NCI-H774 (cell line): ENCODE measurements at places on chromosomes 2 and 18.
A peak's percentile ranks its signal among the peaks of the same experiment; 100 is the strongest.

- DNase-seq: no peak
Measured at GRCh38 chr2:74560591-74560990, 6.1 kb downstream of the DOK1 start.

DNA sequence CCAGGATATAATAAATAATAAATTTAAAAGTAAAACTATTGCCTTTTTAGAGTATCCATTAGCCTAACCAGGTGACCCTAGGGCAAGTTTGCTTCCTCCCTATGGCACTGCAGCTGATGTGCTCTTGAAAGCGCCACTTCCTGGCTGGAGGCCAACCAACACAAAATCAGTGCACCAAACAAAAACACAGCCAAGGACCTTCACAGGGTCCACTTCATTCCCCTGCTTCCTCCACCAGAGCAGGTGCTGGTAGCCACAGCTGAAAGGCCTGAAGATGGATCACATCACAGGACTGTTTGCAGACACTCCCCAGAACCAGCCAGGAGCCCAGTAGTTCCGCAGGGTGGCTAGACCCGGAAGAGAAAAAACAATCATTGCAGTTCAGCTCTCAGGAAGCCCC lies 108.8 kb downstream of the TWIST2 start:
- DNase-seq: peak; percentile 3

GRCh38 chr2:46296216-46296839 lies 879 bp upstream of the EPAS1 start:
- DNase-seq: no peak

- no peak for DNase-seq
Measured at GRCh38 chr2:119012345-119013301, 70.6 kb downstream of the MARCO start.

DNA sequence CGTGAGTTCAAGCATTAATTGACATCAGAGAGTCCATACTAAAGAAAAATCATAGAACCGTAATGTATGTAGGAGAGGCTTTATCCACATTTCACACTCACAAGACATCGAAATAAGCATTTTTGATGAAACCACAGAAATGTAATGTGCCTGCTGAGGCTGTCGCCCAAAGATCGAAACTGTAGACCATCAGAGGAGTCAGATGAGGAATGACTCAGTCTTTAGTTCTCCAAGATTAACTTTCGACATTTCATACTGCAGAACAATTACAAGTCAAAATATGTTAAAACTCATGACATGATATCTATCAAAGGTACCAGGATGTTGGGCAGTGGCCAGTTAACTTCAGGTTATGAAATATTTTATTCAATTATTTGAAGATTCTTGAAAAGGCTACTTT lies 79.6 kb downstream of the RAB31 start:
- no peak for DNase-seq

- no peak for DNase-seq
Measured at GRCh38 chr18:56804395-56804794, 153.2 kb downstream of the WDR7 start.

- no peak for DNase-seq
Measured at GRCh38 chr18:45505497-45506206, 109.6 kb upstream of the SLC14A2 start.

DNA sequence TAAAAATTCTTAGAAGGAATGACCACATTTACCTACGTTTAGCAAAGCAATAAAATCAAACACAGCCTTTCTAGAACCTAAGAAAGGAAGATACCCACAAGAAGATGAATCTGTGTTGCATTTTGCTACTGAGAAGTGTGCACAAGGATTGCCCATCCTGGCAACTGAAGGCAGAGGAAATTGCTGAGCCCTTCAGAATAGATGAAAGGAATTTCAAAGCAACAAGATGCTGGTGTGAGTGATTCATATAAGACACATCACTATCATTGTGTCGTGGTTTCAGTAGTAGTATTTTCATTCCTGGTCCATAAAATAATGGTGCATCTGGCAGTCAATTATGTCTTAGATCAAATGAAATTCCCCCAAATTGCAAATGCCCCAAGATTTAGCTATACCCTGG lies 48.4 kb upstream of the ANKRD44 start:
- no peak for DNase-seq

- DNase-seq: no peak
Measured at GRCh38 chr2:189146553-189146952, 33.0 kb downstream of the COL5A2 start.
